ENCODE measurements at places on chromosomes 1 and 21.

- DNase-seq: no peak
These were observed 19.5 kb downstream of the LSS start for GRCh38 chr21:46208761-46209721.

- DNase-seq: peak; percentile 41
These were observed 297.0 kb downstream of the GPATCH2 start for GRCh38 chr1:217333939-217334338.

GRCh38 chr1:214666674-214667073, 63.7 kb downstream of the CENPF start:
- DNase-seq: no peak

GRCh38 chr1:8985915-8986813, 40.1 kb downstream of the SLC2A7 start:
- DNase-seq: no peak

GRCh38 chr1:82215056-82215852, 414.5 kb downstream of the ADGRL2 start:
- DNase-seq: no peak
